ENCODE measurements at places on chromosomes 2 and 18.
A peak's percentile ranks its signal among the peaks of the same experiment; 100 is the strongest.

DNA sequence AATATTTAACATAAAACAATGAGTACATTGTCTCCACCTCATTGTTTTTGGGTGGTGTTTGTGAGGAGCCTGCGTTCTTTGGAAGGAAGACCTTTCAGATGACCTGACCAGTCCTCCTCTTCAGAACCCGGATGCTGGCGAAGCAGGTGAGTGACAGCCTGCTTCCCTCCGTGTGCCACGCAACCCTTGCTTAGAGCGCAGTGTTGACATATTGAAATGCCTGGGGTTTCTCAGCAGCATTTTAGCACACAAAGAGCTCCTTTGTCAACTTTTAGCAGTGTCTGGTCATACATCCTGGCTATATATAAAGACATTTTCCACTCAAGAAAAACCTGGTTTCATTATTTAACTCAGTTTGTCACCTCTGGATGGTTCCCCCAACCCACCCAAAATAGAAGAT, 335.7 kb upstream of the POU3F3 start:
- DNase-seq: no peak

- DNase-seq: no peak
Measured at GRCh38 chr18:9534844-9535243, 59.5 kb downstream of the RALBP1 start.

DNA sequence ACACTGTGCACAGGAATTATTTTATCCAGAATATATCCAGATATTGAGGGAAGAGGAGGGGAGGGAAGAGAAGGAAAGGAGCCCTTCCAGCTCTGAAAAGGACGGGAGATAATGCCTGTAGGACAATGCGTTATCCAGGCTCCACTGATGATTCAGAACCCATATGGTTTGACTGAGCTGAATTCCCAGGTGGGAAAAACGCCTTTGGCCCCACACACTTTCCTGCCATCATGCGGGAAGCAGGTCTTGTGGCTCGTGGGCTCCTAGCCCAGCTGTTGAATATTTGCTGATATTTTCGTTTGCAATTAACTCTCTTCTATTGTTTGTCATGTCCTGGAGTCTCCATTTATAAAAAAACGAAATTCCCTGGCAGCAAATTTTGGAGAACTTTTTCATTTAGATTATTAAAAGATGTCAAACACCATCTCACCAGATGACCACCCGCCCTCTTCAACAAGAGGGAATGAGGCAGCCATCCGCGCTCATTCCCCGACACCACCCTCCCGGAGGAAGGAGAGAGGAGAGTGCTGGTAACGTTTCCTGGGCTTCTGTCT, 8.9 kb downstream of the COL6A3 start:
- DNase-seq: peak; percentile 55

DNA sequence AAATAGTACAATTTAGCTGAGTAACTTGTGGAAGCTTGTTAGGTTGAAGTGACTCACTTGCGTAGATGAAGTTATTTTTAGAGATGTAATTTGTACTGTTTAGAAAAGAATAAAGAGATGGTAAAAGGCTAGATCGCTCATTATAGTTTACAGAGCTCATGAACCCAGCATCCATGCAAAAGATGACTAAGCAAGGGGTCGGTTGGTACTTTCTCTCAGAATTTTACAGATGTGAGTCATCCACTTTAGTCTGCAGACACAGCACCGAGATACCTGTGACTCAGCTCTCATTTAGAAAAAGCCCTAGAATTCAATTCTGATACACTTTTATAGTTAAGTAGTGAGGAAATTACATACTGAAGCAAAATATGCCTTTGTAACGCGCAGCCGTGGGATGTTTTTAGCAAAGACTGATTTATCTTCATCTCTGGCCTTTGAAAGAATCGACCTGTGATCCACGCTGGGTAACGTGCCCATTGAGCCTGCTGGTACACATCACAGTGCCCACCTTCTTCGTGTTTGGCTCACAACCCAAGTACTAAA, 116.5 kb upstream of the FOSL2 start:
- DNase-seq: peak; percentile 99

GRCh38 chr2:159230145-159230877, 56.2 kb downstream of the WDSUB1 start:
- DNase-seq: no peak

GRCh38 chr2:120290737-120291136, 38.1 kb downstream of the RALB start:
- DNase-seq: no peak

DNA sequence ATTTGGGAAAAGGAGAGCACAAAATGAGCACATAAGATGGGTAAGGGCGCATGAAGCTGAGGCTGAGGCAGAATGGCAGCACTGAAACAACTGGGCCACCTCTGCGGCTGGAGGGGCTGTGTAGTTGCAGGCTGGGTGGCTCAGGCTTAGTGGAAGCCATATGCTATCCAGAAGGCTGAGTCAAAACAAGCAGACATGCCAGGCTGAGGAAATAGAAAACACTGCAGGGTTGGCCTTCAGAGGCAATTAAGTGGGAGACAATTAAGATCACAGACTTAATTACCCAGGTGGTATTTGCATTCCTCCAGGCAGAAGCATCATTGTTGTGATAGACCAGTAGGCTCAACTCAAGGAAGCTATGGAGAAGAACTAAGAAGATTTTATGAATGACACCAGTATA, 11.4 kb upstream of the XPO1 start:
- no peak for DNase-seq

DNA sequence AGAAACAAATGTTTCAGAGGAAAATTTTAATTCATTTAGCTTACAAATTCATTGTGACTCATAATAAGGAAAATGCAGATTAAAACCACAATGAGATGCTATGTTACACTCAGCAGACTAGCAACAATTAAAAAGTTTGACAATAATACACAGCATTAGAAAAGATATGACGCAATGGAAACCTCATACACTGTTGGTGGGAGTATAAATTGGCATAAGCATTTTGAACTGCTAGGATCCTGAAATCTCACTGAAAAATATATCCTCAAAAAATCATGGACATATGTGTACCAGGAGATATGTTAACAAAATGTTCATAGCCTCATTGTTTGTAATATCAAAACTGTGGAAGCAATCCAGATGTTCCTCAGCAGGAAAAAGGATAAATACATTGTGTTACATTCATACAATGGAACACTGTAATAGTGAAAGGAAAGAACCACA, 13.7 kb downstream of the CALCRL start:
- DNase-seq: peak; percentile 81

DNA sequence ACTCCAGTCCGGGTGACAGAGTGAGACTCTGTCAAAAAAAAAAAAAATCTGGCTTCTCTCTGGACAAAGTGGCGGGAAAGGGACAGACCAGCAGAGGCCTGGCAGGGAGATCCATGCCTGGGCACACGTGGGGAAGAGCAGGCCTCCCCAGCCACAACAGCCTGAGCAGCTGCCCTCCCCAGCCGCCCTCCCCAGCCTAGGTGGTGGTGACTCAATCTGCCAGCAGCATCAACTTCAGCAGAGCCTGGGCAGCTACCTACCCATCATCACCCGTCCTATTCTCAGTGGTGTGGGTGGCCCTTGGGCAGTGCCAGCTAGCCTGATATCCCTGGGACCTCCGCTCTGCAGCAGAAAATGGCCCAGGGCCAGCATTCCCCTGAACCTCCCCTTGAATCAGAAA, 612.4 kb downstream of the FBXO15 start:
- DNase-seq: no peak

- no peak for DNase-seq
Measured at GRCh38 chr2:235799281-235799680, 305.4 kb downstream of the AGAP1 start.

DNA sequence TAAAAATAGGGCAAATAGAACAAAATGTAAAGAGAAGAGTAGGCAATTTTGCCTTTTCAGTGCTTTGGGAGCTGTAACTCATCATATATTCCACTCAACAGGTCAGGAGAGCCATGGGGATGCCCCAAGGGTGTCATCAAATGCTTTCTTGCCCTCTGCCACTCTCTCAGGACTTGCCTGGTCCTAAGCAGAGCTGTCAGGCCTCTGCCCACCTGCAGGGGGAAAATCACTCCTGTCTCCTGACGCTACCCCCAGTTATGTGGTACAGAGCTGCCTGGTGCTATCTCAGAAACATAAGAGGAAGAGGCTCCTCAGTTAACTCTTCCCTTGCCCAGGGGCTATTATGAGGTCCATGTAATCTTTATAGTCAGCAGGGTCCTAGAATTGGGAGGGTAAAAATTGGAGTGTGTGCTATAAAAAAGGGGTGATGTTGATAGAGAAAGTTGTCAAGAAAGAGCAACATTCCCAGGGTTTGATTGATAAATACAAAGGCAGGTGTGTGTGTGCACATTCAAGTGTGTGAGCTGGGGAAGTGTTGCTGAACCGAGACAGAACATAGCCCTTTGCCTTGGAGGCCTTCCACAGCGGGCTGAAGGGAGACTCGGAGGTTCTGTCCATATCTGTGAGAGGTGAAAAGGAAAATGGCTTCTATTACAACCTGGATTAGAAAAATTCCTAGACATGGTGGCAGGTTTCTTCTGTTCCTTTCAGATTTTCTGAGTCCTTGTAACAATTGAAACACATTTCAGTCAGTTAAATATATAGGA, 25.4 kb downstream of the PTPRM start:
- DNase-seq: no peak

DNA sequence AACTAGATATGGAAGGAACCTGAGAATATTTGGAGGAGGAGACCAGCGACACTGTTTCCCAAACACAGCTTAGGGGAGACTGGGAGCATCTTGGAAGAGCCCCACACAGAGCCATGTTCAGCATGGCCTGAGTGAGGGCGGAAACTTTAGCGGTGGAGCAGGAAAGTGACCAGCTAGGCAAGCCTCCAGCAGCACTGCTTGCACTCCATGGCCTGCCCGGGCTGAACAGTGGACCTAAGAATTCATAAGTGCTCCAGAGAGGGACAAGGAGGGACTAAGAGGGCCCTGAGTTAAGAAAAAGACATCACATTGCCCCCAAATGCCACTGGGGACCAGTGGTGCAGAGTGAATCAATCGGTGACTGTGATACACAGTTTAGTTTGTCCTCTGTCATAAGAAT, 566.4 kb downstream of the TNS1 start:
- DNase-seq: no peak

DNA sequence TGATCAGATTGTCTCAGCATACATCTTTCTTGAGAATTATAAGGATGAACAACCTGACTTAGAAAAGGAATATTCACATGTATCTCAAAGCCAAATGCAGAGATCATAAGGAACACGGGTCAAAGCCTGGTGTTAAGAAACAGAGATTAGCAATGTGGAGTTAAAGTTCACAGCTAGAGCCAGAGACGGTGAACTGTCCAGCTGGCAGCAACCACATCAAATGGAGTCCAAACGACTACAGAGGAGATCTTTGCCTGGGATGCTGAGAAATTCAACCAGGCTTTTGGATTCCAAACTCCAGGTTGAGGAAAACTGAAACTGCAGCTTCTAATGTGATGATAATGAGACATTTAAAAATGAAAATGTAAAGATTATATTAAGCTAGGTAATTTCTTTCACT, 939.9 kb upstream of the NXPH2 start:
- DNase-seq: no peak

DNA sequence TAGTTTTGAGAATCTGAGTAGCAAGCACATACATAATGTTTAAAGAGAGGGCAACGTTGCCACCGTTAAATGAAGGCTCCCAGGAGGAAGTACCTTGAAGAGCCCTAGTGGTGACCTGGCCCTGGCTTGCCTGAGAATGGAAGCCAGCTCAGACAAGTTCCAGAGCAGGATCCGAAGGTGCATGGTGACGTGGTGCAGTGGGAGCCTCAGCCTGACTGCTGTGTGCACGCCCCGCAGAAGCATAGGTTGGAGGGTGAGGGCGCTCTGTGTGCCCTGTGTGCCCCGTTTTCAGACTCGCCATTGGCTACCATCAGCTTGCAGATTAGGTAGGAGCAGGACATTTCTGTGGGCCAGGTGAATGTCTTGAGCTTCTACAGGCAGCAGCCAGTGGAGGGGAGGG, 68.2 kb downstream of the ZNF407 start:
- no peak for DNase-seq

DNA sequence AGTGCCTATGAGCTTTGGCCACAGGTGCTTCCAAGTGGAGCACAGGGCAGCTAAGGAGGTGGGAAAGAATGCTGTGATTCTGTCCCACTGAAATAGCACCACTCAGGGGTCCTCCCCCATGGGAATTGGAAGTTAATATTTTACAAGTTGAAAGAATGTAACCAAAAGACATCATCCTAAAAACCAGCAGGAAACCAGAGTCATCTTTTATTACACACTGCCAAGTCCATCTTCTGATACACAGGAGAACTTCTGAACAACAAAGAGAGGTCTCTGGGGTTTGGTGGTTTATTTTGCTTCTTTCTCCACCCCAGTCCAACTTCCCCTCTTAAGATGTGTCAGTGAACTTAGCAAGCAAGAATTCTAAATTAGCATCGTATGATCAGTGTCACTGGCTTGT, 47.7 kb downstream of the COLEC12 start:
- DNase-seq: peak; percentile 61

DNA sequence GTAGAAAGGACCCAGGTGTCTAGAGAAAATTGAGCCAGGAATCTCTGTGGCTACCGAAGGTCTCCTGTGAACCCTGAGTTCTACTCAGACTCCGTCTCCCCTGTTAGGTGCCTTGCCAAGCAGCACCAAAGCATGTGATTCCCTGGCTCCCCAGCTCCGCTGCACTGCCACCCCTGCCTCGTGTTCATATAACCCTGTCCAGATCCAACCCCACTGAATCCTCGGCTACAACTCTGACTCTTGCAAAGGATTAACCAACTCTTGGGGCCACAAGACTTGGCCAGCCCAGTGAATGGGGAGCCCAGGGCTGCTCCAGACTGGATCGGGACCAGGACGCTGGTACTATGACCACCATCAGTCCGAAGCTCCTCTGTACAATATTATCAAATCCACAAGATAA, 37.3 kb upstream of the ACAA2 start:
- DNase-seq: no peak

DNA sequence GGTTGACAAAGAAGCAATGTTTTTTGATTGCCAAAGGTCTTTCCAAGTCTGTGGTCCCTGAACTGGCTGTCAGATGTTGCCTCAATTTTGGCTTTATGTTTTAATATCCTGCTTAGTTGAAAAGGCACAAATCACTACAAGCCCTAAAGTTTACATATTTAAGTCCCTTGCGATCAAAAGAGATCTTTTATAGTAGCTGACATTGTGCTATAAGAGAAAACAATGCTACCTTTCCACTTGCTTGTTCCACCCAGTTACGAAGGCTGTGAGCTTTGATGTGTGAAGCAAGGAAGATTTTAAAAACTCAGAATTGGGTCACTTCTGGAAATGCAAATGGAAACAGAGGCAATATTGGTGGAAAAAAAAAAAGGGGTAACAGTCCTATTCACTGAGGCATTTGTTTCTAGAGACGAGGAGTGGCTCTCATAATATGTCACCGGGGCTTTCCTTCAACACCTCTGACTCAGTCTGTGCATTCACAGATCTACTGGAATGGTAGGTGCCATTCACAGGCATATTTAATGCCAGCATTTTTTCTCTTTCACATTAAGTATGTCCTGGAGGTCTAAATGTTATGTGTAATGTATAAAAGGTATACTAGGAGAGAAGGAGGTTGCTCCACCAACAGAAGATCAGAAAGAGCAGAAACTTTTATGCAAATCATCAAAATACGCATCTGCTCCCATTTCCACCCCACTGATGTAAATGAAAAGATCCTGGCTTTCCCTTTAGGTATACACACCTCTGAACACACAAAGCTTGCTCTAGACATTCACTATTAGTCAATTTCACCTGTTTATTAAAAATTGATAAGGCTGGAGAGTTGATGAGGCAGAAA, 91.8 kb downstream of the TGIF1 start:
- DNase-seq: no peak

Data from fibroblast of skin of right quadriceps (primary cell).